Activated CD8-positive, alpha-beta T cell treated with anti-CD3 and anti-CD28 coated beads for 36 hours (primary cell): ENCODE measurements at places on chromosomes 6 and 20. TPM values are rescaled to one million over a fixed set of nuclear protein-coding genes. Genes with fewer than 3 reads are reported as not detected.

DNA sequence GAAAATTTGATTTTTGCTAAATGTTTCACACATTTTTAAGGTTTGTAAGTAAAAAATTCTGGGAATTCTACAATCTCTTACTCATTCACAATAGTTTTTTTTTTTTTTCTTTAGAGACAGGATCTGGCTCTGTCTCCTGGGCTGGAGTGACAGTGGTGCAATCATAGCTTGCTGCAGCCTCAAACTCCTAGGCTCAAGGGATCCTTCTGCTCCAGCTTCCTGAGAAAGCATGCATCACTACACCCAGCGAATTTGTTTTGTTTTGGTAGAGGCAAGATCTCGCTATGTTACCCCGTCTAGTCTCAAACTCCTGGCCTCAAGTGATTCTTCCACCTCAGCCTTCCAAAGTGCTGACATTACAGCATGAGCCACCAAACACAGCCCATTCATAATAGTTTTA is 232.8 kb downstream of the GJA1 start:
- no peak for DNase-seq

GRCh38 chr6:28884423-28885131 is 39.2 kb downstream of the TRIM27 start:
- DNase-seq = peak; percentile 85

GRCh38 chr6:70150521-70150920 is 152.4 kb downstream of the COL9A1 start:
- no peak for DNase-seq

- DNase-seq = no peak
Measured at GRCh38 chr20:20933142-20933958, 172.8 kb downstream of the LINC00237 start.

DNA sequence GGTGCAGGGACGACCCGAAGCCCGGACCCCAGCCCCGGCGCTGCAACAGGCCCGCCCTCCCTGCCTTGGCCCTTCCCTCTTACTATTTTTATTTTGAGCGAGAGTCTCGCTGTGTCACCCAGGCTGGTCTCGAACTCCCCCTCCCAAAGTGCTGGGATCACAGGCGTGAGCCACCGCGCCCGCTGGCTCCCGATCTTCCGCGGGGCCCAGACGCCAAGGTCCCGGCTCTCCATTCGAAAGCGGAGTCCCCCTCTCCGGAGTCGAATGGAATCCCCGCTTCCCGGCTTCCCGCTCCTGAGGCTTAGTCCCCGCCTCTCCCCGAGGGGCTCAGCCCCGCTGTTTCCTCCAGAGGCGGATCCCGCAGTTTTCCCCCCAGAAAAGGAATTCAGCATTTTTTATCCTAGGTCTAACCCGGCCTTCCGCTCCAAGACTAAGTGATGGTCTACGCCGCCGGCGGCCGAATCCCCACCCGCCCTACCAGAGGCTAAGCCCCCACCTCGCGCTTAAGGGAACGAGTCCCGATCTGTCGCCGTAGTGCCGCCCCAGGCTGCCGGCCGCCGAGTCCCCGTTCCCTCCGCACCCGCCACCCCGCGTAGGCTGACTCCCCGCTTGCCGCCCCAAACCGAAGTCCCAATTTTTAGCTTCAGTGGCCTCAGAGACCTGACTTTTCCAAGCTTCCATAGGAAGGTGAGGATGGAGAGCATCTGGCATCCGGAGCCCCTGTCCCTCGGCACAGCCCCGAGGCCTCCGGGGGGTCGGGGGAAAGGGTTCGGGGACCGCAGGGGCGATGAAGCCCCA is 11.5 kb upstream of the TMC2 start:
- DNase-seq = peak; percentile 51

- DNase-seq = no peak
Measured at GRCh38 chr6:167745670-167746389, 80.9 kb upstream of the AFDN start.

GRCh38 chr6:32816746-32817204 is at the start of gene HLA-DOB:
Gene HLA-DOB, minus strand, starts transcription at chr6:32817002. Its CDS starts 51 bp downstream, at chr6:32816951.
- no peak for DNase-seq

The ZKSCAN8 gene
- 20.3 TPM for total RNA-seq

DNA sequence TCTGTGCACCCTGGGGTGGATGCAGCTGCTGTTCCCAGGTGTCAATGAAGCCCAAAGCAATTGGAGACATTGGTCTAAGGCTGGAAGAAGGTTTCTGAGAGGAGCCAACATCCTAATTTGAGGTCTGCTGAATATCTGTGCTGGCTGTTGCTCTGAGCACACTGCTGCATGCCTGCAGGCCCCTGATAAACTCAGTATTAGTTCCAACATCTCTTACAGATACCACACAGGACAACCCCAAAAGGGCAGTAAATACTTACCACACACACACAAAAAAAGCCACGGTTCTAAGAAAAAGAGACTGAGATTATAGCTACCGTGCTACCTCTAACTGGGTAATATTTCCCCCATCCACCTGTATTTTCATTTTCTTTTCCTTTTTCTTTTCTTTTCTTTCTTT is 164.3 kb upstream of the SOX4 start:
- DNase-seq = no peak

DNA sequence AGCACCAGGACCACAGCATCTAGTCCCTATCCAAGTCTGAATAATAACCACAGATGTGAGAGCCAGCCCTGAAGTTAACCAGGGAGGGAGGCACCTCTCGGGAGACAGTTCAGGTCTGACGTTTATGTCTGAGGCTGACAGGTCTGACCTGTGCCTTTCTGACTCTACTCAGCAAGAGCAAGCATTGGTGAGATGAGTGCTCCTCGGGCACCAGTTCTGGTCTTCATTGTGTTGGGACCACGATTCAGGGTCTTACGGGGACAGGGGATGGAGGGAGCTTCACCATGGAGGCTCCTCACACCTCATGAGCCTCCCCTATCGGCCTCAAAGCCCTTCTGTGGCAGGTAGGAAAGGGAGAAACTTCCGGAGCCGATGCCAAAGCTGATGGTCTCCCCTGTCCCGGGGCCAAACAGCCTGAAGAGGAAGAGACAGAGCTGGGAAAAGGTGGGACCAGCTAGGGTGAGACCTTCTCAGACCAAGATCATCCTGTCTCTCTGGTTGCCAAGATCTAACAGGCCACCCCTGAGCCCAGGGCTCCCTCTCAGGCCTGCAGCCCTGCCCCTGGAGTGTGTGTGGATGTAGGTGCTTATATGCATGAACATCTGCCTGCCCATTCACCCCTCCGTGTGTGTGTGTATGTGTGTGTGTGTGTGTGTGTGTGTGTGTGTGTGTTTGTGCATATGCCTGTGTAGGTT is 170.5 kb downstream of the VEGFA start:
- DNase-seq = no peak

The SLC22A3 gene
- total RNA-seq = not detected

The XKR7 gene
- not detected for total RNA-seq

- no peak for DNase-seq
Measured at GRCh38 chr6:7172649-7173048, 64.9 kb downstream of the RREB1 start.

DNA sequence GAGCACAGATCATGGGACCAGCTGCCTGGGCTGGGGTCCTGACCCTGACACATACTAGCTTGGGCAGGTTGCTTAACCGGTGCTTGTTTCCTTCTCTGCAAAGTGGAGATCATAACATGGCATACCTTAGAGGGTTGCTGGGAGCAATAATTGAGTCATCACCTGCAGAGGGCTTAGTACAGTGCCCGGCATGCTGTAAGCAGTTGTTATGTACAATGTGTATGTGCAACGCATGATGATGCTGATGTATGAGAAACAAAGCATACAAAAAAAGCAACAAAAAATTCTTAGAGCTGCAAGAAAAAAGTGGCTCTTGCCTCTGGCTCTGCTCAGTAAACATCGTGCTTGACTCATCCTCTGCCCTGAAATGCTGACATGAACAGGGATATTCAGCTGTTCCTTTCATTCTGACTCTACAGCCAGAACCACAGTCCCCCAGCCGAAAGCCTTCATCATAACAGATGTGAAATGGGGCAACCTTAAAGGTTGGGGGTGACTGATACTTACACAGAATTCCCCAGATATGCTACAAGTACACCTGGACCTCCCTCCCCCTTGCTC is 91.7 kb downstream of the CLIC5 start:
- peak; percentile 77 for DNase-seq

GRCh38 chr20:33668466-33669155 is 1.9 kb downstream of the ACTL10 start:
- DNase-seq = no peak

The C20orf144 gene
- 0.29 TPM for total RNA-seq

The CALHM4 gene
- not detected for total RNA-seq

GRCh38 chr6:157711060-157711459 is 112.0 kb upstream of the SNX9 start:
- DNase-seq = peak; percentile 5

- no peak for DNase-seq
Measured at GRCh38 chr6:6865611-6866010, 242.2 kb upstream of the RREB1 start.

DNA sequence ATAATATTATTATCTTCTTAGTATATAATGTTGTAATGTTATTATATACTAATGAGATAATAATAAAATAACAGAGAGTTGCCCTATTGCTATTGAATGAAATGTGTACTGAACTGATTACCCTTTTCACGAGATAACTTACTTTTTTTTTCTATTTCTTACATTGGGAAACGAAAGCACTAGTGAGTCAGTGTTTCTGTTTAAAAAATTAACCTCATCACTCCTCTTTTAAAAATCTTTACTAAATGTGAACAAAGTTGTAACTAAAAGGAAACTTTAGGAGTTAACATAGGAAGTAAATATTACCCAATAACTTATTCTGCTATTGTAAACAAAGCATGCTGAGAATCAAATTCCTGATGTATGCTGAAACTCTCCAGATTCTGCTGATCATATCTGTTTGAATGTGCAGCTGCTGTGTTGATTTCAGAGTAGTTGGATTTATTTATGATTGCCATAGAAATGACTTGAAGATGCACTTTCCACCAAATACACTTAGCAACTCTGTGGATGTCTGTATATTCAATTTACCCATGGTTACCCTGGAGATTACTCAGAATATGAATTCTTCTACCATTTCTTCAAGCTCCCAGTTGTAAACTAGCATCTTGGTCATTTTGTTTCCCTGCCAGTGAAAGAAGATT is 523.4 kb downstream of the TENT5A start:
- no peak for DNase-seq

DNA sequence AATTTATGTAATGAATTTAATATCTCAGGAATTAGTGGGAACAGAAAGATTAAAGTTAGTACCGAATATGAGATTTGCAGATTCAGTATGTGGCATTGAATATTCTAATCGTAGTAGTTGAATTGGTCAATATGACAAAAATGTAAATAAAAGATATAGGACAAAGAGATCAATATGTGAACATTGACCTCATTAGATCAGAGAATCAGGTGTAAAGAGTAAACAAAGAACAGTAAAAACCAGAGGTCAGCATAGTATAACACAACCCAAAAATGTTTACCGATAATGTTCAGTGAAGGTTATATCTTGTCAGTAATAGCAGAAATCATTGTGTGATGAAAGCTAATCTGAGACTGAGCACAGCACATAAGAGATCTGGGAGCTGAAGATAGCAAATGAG is 152.0 kb downstream of the FAM83B start:
- DNase-seq = no peak

GRCh38 chr6:3575166-3575565 is 118.3 kb upstream of the SLC22A23 start:
- DNase-seq = no peak

DNA sequence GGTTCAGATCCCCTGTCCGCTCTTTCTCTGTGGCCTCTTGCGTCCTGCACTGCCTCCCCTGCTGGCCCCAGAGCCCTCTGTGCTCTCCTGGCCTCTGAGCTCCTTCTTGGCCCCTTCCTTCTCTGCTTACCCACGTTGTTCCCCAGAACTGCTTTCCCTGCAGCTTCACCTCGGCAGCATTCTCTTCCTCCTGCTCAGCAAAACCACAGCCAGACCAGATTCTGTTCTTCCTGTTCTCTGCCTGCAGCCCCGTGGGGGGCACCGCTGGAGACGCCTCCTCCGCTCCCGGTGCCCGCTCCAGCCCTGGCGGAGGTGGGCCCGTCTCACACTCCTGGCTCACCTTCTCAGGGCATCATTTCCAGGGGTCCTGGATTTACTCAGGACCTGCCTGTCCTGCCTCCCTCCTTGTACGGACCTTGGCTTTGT is 59.7 kb downstream of the TCP11 start:
- DNase-seq = no peak

DNA sequence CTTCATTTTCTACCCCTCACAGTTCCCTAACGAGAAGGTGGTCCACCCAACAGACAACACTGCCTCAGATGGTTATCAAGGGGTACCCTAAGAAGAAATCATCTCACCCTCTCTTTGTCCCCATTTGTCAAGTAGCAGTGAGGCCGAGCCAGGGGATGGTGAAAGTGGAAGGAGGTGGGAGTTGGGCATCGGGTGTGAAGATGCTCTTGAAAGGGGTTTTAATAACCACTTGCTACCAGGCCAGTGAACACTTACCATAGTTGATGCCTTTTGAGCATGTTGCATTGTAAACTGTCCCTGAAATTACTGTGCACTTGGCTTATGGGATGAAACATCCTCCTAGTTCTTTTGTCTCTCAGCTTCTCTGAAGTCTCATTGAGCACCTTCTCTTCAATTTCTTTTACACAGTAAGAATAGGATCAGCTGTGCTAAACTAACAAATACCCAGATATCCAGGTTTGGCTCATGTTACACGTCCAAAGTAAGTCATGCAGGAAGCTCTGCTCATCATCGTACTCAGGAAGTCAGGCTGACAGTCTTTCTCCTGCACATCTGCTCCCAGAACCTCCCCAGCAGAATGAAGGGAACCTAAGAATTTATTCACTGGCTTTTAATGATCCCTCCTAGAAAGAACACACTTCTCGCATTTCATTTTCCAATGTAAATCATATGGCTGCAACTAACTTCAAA is 13.3 kb downstream of the HLA-DPB1 start:
- no peak for DNase-seq

GRCh38 chr6:168155193-168155592 is 76.2 kb upstream of the FRMD1 start:
- no peak for DNase-seq

The EYA4 gene
- total RNA-seq = not detected

DNA sequence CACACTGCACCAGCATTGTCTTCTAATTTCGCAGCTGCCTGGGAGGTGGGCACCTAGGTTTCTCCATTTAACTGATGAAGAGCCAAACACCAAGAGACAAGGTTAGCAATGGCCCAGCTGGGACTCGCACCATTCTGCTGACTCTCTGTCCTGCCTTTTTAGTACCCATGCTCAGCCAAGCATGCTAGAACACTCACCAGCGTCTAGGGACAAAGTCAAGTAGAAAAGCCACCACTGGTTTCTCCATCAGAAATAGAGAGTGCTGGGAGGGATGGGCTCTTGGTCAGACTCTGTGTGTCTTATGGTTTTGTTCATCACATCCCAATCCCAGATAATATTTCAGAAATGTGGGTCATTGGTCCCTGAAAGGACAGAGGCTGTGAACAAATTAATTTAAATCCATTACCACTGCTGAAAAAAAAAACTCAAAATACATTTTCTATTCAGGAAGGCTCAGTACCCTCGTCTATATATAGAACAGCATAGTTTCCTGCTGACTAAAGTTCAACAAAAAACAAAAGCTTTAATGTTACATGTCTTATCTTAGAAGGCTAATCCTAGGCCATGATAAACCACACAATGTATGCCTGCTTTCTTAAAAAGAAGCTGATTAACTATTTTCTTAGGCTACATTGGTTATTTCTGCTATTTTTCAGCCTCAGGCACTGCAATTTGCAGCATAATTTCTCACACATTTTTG is 111.0 kb downstream of the TBC1D7 start:
- DNase-seq = no peak
